Activated CD4-positive, alpha-beta memory T cell treated with anti-CD3 and anti-CD28 coated beads for 36 hours (primary cell): ENCODE measurements at places on chromosomes 5 and 9. TPM values are rescaled to one million over a fixed set of nuclear protein-coding genes. Genes with fewer than 3 reads are reported as not detected.

Gene C6
- total RNA-seq, result not detected

Gene FCN2
- total RNA-seq, result not detected

- no peaks in the 10 kb centered on the region for H3K36me3 ChIP-seq
- peaks cover 45% of the 10 kb centered on the region for H3K27me3 ChIP-seq
- no peak overlapping the region for H3K27ac ChIP-seq
- peaks cover 6% of the 10 kb centered on the region for H3K4me1 ChIP-seq
- no peak overlapping the region for H3K4me3 ChIP-seq
Measured at GRCh38 chr5:135833961-135834638, 363 bp upstream of the SLC25A48 start.

- H3K4me1 ChIP-seq, result no peaks in the 10 kb centered on the region
- no peak overlapping the region for H3K27ac ChIP-seq
- no peak for DNase-seq
- no peak overlapping the region for H3K4me3 ChIP-seq
- no peaks in the 10 kb centered on the region for H3K36me3 ChIP-seq
Measured at GRCh38 chr9:84556556-84556955, 113.0 kb upstream of the NTRK2 start.

DNA sequence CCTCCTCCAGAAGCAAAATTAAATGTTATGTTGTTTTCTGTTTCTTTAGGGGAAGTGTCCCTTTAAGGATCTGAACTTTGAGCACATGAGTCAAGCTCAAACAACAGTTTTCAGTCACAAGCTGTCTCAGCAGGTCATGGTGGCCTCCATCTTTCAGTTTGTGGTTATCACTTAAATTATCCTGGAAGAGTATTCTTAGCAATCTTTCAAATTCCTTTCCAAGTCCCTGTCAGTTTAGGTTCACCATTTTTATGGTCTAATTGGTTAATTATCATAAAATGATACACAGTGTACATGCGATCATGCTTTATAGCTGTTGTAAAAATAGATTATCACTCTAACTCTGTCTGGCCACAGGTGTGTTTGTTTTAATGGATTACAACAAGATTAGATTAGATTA lies 43.1 kb upstream of the SELENOP start:
- DNase-seq, result no peak
- no peaks in the 10 kb centered on the region for H3K4me1 ChIP-seq
- no peaks in the 10 kb centered on the region for H3K36me3 ChIP-seq
- H3K27me3 ChIP-seq, result peaks cover 3% of the 10 kb centered on the region
- no peak overlapping the region for H3K27ac ChIP-seq

DNA sequence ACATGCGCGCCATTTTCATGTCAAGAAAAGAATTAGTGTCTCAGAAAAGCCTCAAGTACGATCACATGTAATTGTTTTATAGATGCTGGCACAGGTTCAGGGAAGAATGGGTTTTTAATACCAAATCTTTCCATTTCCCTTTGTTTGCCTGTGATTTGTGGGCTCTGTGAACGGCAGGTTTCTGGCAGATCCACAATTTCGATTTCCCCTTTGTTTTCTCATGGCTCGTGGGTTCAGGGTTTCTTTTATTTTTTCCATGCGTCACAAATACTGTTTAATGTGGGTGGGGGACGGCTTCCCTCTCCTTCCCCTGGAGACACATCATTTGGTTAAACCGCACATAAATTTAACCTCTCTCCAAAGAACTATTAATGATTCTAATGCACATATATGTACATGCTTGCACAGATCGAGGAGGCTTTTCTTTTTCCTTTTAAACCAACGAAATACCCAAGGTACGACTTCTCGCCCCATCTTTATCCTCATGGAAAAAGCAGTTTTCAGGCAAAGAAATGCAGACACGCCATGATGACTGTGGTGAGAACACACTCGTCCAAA lies 195.9 kb downstream of the SLIT3 start:
- DNase-seq, result no peak
- H3K27me3 ChIP-seq, result peaks cover 3% of the 10 kb centered on the region
- H3K4me1 ChIP-seq, result no peaks in the 10 kb centered on the region
- H3K36me3 ChIP-seq, result no peaks in the 10 kb centered on the region
- H3K27ac ChIP-seq, result no peak overlapping the region
